Endothelial cell of umbilical vein (primary cell): ENCODE measurements at places on chromosomes 16 and 17.

DNA sequence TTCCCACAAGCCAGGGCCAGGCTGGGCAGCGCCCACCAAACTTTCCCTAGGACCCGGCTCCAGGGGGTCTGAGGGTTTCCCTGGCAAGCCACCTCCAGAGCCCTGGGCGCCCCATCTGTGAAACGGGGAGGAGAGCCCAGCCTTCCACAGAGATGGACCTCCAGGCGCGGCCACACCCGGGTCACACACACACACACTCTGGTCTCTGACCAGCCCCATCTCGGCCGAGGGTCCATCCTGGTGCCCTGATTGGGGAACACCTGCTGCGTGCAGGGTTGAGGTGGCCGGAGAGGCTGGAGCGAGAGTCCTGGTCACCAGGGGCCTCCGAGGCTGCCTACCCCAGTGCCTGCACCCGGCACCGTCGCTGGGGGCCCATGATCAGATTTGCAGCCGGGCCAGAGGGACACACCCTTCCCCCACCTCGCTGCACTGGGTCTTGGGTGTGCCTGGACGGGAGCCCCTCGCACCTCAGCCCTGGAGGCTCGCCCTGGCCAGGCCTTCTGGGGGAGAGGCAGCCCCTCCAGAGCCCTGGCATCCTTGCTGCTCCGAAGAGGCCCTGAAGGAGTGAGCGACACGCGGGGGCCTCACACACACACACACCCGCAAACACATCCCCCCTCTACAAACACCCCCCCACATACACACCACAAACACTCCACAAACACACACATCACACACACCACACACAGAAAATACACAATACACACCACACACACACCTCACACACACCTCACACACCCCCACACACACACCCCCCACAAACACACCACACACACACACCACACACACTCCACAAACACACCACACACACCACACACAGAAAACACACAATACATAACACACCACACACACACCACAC, 29.7 kb downstream of the SLC25A10 start:
- DNase-seq = no peak

DNA sequence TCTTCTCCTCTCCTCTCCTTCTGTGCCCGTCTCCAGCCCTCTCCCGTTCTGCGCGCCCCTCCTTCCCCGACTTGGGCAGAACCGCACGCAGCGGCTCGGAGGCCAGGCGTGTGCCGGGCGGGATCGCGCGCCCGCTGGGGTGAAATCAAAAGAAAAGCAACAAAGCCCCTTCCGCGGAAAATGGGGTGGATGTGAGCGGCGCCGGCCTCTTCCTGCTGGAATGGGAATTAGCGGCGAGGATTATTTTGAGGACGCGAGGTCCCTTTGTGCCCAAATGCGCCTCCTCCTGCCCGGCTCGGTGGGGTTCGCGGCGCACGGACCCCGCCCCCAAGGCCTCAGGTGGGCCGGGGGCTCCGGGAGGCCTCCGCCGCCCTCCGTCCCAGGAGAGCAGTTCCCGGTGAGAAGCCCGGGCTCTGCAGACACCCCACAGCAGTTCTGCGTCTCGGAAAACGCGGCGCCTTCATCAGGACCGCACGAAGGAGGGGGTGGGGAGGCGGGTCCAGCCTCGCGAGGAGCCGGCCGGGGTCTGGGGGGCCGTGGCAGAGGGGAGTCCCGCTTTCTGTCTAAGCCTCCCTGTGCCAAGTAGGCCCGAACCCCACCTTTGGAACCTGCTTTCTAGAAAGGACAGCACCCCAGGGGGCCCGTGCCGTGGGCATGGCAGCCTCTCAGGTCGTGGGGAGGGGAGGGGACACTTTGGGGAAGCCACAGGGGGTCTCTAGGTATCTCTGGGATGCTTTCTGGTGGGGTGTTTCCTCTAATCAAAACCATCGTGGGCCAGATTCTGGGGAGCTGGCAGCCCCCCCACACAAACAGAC, 91.0 kb upstream of the CBX4 start:
- DNase-seq = no peak

DNA sequence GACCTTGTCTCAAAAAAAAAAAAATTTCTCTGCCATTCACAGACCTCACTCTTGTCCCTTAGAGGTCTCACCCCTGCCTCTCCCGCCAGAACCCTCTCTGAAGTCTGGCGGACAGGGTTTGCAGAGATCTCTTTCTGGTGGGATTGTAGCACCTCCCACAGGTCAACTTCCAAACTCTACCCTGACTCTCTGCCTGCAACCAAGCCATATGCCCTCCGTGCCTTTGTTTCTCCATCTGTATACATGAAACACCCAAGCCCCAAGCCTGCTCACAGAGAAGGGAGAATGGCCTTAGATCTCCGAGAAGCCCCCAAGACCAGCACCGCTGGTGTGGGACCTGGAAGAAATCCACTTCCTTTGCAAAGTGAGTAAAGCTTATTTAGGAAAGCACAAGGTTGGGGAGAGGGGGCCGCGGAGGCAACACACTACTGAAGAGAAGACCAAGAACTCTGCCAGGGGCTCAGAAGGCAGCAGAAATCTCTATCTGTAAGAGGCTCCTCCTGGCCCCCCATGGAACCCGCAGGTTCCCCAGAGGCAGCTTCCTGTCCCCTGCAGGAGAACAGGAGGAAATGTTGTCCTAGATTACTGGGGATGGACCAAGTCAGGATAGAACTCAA, 219.9 kb downstream of the C16orf78 start:
- no peak for DNase-seq

GRCh38 chr17:3038941-3039340, 24.5 kb downstream of the OR1D5 start:
- DNase-seq = no peak

DNA sequence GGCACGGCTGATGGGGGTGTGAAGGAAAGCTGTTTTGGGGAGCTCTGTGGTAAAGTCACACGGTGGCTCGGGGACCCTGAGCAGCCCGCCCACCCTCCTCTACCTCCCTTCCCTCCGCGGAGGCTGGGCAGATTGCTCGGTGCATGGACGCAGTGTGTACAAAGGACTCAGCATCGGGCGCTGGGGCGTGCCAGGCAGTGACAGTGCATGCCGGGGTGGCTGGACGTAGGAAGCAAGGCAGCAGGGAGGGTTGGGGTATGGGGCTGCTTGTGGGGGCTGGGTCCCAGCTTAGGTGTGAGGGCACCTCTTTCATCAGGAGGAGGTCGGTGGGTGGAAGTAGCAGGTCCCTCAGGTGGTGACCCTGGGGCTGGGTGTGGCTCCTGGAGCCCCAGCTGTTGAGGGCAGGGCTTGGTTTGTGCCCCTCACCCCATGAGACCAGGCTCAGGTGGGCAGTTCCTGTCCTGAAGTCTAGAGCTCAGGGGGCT, 159.9 kb upstream of the GSE1 start:
- no peak for DNase-seq

DNA sequence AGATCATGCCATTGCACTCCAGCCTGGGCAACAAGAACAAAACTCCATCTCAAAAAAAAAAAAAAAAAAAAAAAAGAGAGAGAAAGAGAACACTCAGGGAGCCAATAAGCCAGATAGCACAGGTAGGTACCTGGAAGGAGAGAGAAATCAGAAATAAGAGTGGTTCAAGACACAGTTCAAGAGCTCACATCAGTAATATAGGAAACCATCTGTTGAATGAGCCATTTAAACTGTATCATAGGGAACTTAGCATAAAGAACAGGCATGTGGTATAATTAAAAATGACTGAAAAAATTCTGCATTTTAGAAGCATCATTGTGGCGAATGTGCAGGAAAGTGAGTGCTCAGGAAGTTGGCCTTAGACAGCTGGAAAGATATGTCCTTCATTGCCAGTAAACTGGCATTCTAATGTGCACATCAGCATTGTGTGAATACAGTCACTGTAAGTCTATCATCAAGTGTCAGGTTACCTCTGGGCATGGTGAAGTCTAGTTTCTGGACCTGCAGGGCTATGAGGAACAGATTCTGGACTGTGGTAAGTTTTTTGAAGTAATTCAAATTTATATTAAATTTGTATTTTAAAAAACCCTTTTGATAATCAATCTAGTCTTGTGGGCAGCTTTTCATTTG, 20.4 kb downstream of the KRT12 start:
- no peak for DNase-seq

- no peak for DNase-seq
These were observed 11.2 kb upstream of the HELZ start for GRCh38 chr17:67256075-67256732.

DNA sequence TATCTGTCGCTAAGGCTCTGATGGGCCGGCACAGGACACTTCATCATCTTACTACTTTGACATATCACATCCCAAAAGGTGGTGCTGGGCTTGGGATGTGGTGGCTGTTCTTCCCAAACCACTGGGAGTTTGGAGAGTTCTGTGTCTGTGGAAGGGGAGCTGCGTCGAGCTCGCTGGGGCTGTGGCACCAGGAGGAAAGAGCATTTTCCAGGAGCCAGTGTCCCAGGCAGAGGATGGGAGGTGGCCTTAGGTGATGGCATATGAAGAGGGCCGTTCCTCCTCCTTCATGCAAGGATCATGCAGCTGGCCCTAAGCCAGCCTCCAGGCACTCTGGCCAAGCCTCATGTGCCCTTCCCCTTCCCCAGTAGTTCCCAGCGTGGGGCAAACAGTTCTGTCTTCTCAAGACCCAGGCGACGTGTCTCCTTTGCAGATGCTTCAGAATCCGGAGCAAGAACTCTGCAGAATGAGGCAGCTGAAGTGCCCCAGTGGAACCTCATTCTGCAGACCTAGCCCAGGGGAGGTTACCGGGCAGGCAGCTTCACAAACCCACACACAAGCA, 89.4 kb upstream of the TNRC6C start:
- DNase-seq = no peak

- no peak for DNase-seq
These were observed 537 bp downstream of the GOSR1 start for GRCh38 chr17:30477774-30478115.

GRCh38 chr17:74380086-74380958, 13.0 kb downstream of the GPR142 start:
- no peak for DNase-seq

DNA sequence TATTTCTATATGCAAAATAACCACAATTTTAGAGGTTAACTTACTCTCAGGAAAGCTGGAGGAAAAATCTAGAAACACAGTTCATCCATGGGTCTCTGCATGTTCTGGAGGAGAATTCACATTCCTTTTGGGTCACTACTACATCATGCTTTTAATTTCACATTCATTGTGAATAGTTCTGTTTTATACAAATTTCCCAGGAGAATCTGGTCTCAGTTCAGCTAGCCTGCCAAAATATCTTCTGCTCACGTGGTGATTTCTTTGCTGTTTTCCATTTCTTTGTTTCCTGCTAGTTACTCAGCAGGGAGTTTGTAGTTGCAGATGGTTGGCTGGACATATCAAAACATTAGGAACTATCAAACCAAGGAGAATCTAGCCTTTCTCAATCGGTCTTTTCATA, at the start of gene ABCA9:
Gene ABCA9 (minus strand): TSS at position 106 of the 400 bp plus-strand sequence. CDS start 9,801 bp downstream, outside the sequence.
- DNase-seq = peak; percentile 90

- DNase-seq = no peak
These were observed 202.6 kb downstream of the CYLD start for GRCh38 chr16:50944436-50944835.

- DNase-seq = no peak
These were observed 27.5 kb downstream of the GGA2 start for GRCh38 chr16:23482778-23483177.

DNA sequence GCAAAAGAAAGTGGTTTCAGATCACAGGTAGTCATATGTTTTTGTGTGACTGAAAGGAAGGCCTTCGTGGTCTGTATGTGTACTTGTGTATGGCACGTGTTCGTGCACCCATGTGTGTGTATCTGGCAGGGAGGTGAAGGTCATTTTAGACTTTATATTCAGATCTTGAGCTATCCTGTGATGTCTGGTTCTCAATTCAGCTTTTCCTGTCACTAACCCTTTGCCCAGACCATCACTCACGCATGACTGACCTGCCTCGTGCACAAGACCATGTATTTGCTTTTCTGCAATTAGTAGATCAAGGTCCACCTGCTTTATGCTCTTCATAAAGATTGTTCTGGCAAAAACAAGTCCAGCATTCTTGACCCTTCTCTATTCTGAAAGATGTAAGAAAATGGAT, 139.7 kb upstream of the MAF start:
- DNase-seq = no peak

DNA sequence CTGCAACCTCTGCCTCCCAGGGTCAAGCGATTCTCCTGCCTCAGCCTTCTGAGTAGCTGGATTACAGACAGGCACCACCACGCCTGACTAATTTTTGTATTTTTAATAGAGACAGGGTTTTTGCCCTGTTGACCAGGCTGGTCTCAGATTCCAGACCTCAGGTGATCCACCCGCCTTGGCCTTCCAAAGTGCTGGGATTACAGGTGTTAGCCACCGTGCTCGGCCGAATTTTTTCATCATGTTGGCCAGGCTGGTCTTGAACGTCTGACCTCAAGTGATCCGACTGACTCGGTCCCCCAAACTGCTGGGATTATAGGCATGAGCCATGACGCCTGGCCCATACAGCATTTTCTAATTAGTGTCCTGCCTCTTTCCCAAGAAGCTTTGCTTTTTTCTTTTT, 52.7 kb upstream of the ADORA2B start:
- DNase-seq = no peak

GRCh38 chr17:82648165-82648668, at the start of gene WDR45B:
TSS of gene WDR45B (minus strand) at chr17:82648444. CDS start at chr17:82648340, 104 bp downstream.
- DNase-seq = peak; percentile 95

DNA sequence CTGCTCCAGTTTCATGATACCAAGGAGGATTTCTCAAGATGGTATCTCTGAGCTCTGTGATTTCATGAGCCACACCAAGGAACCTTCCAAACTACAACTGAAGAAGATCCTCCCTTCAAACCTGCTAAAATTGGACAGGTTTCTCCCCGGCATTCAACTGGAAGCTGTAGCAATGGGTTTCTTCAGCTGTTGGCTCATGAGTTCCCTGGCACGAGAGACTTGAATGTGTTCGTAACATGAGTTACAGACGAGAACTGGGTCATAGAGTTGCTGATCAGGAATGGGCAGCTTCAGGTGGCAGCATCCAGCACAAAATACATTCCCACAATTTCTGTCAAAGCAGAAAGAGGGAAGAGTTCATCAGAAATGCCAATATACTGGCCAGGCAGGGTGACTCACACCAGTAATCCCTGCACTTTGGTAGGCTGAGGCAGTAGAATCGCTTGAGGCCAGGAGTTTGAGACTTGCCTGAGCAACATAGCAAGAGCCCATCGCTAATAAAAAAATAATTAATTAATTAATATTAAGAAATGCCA, 3.4 kb upstream of the HSF5 start:
- DNase-seq = no peak

GRCh38 chr16:66378741-66379570, 12.5 kb downstream of the CDH5 start:
- no peak for DNase-seq

DNA sequence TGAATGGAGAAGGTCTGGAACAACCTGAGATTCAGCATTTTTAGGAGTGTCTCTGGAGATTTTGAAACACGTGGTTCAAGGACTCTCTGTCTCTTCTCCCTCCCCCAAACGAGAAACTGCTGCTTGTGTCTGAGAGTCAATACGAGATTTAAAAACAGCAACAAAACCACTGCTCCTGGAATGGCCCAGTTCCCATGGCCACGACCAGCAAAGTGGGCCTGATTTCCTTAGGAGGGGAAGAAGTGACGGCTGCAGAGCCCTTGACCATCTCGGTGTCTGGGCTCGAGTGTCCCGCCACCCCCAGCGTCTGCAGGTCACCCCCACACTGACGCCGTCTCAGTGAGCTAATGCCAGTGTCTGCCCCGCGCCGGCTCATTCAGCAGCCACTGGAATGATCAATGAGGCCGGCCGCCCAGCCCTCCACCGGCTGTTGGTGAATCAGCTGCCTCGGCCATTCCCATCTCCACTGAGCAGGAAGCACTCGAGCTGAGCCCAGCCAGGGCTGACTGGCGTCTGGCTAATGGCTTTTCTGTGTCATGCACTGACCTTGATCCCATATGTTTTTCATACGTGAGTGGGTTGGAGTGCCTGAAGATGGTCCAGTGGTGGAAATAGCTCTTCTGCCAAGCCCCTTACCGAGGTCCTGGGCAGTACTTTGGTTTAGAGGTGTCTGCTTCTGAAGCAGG, 151.8 kb downstream of the PITPNC1 start:
- peak; percentile 94 for DNase-seq
